ENCODE measurements at places on chromosomes 7 and 10.

- no peak for DNase-seq
Observed at GRCh38 chr10:19111501-19112267, 63.1 kb downstream of the MALRD1 start.

DNA sequence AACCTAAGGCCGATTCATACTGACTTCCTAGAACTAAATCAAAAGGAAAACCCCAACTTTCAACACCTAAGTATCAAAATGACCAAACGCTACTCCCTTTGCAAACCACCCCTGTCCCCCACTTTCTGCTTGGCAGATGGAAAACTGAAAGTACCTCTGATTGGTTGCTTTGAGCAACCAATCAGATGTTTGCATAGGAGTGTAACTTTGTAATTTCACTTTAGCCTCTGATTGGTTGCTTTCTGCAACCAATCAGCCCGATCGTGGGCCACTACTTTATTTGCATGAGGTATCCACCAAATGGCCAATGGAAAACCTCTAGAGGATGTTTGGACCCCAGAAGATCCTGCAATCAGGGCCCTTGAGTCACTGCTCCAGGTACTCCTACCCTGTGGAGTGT is 12.3 kb upstream of the SNX10 start:
- DNase-seq = no peak

DNA sequence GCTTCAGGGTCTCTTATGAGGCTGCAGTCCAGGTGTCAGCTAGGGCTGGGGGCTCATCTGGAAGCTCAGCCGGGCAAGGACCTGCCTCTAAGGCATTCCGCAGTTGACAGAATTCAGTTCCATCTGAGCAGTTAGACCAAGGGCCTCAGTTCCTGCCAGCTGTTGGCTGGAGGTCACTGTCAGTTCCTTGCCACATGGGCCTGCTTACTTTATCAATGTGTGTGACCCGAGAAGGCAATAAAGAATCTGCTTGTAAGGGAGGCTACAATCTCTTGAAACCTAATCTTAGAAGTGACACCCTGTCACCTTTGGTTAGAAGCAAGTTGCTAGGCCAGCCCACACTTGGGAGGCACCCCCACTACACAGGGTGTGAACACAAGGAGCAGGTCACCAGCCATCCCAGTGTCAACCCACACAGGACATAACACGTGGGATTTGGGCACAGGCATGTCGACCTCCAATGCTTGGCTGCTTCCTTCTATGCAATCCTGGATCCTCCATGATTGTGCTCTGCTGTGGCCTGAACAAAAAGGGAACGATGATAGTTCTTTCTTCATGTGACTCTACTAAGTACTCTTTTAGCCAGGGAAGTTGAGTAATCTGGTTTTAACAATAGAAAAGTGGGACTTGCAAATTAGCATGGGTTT is 41.8 kb downstream of the MTURN start:
- DNase-seq = no peak

GRCh38 chr10:33192190-33192589 is 142.3 kb downstream of the NRP1 start:
- DNase-seq = no peak

GRCh38 chr7:131620673-131621609 is 64.5 kb upstream of the PODXL start:
- DNase-seq = no peak

DNA sequence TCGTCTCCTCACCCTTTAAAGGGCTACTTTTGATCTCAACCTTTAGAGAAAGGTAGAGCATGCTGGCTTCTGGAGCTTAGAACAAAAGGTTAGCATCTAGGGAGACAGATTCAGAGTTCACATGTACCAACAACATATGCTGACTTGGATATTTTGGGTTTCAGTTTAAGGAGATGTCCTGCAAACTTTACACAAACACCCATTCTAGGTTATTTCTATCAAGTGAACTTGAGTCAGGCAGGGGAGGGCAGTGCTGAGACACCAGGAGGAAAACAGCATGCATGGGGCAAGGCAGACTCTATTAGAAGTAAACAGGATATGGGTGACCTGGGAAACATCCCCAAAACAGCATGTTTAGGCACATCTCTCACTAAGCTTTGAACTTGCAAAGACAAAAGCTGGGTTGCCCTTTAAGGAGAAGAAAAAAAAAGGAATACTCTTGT is 43.8 kb downstream of the ARL4A start:
- DNase-seq = no peak

- DNase-seq = no peak
Observed at GRCh38 chr7:77157446-77157845, 35.0 kb downstream of the CCDC146 start.

DNA sequence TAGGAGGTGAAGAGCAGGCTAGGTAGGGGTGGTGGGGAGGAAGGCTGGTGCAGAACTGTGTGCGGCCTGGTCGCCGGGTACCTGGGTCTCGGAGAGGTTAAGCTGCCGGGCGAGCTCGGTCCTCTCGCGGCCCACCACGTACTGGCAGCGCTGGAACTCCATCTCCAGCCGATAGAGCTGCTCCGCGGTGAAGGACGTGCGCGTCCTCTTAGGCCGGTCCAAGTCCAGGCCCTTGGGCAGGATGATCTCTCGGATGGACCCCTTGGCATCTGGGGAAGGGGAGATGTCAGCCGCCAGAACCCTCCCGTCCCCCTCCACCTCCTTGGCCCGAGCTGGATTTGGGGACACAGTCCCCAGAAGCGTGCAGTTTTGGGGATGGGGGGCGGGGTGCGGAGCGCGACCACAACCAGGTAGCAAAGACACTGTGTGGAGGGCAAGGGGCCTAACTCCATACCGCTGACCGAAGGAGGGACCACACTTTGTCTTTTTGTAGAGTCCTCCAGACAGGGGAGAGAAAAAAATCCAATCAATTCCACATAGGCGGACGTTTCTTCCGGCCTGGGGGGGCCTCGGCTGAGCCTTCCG is 1.6 kb downstream of the VAX1 start:
- no peak for DNase-seq

DNA sequence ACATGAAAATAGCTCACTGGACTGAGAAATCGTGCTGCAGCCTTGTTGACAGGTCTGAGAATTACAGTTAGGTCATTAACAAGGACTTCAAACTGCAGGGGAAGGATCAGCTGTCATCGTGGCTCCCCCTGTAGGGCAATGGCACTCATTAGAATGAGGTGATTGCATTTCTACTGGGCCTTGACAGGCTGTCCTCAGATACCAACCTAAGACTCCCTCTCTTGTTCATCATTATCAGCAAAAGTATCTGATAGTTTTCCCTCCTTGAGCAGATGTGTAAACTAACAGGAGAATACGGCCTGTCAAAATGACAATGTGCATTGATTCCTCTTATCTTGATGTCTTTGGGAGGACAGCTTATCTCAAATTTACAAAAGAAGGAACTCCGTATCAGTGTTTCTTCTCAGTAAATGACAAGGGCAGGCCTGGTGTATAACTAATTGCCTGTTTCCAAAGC is 648.5 kb upstream of the LRRN3 start:
- DNase-seq = no peak

DNA sequence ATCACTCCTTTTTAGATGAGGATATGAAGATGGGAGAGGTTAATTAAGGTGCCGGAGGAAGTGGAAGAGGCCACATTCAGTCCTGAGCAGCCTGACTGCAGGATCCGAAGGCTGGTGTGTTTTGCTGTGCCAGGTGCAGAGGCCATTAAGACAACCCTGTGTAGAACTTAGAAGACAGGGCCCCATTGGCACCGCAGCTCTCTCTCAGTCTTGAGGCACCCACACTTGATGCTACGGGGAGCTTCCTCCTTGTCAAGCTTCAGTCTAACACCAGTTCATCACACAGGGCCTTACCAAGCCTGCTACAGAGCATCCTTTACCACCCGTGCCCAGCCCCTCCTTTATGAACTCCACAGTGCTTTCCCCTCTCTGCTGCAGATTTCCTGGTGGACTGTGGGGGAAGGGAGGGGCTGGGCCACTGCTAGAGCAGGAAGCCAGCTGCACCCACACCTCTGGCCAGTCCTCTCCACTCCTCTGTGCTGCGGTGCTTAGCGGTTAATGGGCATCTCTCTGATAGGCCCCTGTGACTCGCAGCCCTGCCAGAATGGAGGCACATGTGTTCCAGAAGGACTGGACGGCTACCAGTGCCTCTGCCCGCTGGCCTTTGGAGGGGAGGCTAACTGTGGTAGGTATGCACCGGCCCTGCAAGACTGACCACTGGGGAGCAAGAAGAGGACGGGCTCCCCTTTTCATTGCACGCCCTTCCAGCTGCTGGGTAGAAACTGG is 45.5 kb downstream of the VWA2 start:
- DNase-seq = no peak

- no peak for DNase-seq
Observed at GRCh38 chr10:13338390-13339110, 9.5 kb downstream of the SEPHS1 start.

GRCh38 chr7:73364006-73364728 is 36.2 kb downstream of the FKBP6 start:
- DNase-seq = no peak

DNA sequence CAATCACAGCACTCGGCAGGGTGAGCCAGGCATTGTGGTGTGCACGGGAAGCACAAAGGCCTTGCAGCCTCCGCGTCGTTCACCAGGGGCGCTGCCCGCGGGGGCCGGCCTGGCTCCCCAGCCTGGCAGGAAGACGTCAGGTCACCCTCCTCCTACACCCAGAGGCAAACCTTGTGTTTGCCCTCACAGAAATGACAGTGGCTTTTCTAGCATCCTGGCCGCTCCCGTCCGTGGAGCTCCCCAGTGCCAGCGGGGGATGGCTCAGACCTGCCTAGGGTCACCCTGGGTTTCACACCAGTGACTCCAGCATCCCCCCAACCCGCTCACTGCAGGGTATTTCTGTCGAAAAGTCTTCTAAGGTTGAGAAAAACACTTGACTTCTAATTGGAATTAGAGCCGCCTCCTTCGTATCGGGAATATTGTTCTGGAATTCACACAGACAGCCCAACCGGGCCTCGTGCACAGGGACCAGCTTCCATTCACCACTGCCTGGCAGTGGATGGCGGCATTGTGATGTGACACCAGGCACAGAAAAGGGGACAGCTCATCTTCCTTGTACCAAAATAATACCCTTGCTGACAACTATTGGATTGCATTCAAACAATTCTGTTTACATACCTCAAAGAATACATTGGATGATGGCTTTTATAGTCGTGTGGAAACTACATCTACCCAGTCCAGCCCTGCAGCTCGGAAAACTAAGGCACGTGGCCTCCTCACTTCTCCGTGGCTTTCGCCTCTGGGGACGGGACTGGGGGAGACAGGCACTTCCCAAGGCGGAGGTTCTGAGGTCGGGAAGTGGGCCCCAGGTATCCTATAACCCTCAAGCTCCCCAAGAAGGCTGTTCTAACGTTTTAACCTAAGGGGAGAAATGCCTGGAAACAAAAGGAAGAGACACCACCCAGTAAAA is 109.0 kb downstream of the EBF3 start:
- DNase-seq = no peak

GRCh38 chr10:107914450-107915214 is 750.1 kb upstream of the SORCS1 start:
- DNase-seq = no peak

DNA sequence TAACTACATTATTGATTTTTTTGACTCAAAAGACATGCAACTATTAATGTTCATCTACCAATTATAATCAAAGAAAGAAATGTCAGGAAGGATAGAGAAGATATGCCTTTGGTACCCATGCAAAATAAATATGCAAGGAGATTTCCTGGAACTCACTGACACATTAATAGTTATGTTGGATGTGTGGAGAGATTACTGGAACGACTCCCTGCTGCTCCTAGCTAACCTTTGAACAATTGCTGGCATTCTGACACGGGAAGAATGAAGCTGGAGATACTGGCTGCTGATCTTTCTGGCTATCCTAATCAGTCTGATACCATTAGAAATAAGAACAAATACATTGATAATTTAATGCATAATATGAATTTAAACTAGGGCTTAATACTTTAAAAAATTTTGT is 507.9 kb upstream of the NRG3 start:
- DNase-seq = no peak

DNA sequence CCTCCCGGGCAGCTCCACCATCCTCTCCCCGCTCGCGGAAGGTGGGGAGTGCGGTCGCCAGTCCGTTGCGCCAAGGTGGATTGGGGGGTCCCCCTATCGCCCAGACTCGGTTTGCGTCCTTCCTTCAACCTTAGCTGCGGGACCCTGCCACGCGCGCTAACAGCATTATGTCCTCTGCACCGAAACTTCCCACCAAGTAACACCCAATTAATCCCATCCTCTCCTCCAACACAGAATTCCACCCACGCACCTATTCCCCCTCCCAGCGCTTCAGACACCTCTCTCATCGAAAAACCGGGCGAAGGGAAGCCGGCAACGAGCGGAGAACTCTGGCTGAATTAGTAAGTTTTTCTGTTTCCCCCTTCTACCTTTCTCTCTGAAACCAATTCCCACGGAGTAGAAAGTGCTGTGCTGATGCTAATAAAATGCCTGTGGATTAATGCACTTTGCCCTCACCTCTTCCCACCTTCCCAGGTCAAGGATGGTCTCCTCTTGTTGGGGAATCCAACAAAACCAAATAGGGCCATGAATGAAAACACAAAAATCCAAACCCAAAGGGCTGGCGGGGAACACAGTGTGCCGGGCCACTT is 947 bp downstream of the HOXA3 start:
- DNase-seq = no peak

DNA sequence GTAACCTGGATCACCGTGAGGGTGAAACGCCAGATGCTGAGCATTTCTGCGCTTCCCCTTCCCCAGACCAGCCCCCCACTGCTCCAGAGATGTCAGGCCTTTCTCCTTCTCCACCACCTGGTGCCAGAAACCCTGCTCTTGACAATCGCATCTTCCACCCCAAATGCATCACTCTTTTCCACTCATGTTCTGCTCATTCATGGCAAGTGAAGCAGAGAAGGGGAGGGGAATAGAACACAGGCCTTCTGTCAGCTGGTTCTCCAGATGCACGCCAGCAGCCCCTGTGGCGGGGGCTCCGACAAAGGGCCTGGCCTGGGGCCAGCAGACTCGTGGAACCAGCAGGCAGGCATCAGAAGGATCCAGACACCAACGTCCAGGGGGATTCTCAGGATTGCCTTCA is 68.5 kb upstream of the SVIL start:
- no peak for DNase-seq

DNA sequence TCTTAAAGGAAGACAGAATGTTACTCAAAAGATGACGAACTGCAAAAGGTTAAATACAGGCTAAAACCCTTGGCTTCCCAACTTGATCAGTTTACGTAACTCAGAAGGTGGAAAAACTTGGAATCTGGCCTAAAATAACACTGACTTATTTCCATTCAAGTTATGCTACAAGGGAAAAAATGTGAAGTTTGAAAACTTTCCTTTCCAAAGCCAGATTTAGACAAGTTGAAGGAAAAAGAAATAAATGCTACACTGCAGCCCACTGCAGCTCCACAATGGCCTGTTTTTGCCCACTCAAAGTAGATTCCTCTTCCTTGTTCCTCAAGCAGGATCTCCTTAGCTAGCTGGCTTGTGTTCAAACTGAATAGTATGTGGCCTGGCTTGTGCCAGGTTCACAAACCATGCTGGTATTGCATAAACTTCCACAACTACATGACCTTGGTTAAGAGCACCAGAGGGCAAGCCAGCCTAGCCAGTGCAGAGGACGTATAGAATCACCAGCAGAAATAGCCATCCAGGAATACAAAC is 166.2 kb downstream of the CPEB3 start:
- no peak for DNase-seq

DNA sequence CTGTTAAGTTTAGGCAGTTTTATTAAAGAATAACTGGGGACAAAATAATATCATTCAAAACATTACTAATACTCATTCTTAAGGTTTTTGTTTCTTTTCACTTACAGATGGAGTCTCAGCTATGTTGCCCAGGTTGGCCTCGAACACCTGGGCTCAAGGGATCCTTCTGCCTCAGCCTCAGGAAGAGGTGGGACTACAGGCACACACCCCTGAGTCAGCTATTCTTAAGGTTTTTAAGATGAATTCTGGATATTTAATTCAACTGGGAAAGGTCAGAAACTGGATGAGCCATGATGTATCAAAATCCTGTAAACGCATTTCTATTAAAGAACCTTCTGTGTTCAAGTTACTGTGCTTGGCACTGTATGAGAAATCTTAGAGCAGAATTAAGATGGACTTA is 3.5 kb downstream of the OAT start:
- no peak for DNase-seq

Measured in T follicular helper cell (primary cell).